Activated CD4-positive, alpha-beta memory T cell treated with anti-CD3 and anti-CD28 coated beads for 36 hours (primary cell): ENCODE measurements at places on chromosomes 11 and 22. TPM values are rescaled to one million over a fixed set of nuclear protein-coding genes. Genes with fewer than 3 reads are reported as not detected.

DNA sequence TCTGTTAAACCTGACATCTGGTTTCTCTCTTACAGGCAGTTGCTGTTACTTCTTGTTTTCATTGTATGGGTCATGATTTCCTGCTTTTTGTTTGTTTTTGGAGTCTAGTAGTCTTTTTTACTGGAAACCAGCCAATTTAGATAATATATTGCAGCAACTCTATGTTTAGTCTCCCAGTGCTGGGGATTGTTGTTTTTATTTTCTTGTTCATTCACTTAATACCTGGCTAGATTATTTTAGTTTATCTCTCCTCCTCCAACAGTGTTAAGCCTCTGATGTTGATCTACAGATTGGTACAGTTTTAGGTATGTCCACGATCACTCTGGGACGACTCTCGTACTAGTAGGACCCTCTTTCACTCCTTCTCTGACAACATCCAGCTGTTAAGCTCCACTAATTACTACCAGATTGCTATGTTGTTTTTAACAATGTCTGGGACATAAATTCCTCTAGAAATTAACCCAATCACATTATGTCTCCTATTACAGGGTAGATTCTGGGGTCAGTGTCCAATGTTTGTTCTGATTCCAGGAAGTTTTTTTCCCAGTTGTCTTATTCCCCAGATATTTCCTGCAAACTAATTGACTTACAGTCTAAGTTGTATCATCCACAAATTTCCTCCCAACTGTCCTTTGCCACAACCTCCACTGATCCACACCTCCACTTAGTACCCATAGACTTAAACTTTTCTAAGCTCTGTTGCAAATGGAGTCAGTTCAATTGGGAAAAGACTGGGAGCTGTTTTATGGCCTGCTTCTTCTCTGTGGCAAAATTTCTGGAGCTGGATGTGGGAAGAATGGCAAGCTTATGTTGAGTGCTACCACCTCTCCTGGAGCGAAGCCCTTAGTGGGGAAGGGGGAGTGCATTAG is 1280.6 kb upstream of the CNTN5 start:
- no peak for DNase-seq
- no peaks in the 10 kb centered on the region for H3K4me1 ChIP-seq
- H3K36me3 ChIP-seq, result no peaks in the 10 kb centered on the region
- H3K27ac ChIP-seq, result no peak overlapping the region
- no peak overlapping the region for H3K4me3 ChIP-seq

DNA sequence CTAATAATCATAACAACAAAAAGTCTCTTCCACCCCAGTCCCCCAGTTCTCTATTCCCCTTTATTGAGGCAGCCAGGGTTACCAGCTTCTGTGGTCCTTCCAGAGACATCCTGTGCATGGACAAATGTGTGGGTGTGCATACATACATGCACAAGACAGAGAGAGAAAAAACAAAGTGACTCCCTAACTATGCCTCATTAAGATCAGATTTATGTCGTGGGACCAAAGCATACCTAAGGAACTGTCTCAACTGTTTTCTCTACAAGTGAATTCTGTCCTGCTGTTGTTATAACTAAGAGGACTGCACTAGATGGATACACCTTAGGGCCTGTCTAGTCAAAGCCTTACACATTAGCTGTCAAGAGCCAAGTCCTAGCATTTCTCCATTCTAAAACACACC is 106.7 kb downstream of the MRTFA start:
- H3K4me1 ChIP-seq, result peaks cover 77% of the 10 kb centered on the region
- no peak overlapping the region for H3K27ac ChIP-seq
- DNase-seq, result no peak
- H3K36me3 ChIP-seq, result no peaks in the 10 kb centered on the region

- H3K4me1 ChIP-seq, result no peaks in the 10 kb centered on the region
- no peak overlapping the region for H3K27ac ChIP-seq
- H3K27me3 ChIP-seq, result peaks cover 1% of the 10 kb centered on the region
- DNase-seq, result no peak
These were observed 109.1 kb downstream of the MPPED2 start for GRCh38 chr11:30477061-30477460.

- H3K27ac ChIP-seq, result no peak overlapping the region
- no peaks in the 10 kb centered on the region for H3K36me3 ChIP-seq
- peaks cover 2% of the 10 kb centered on the region for H3K4me1 ChIP-seq
These were observed 2.2 kb downstream of the MRGPRD start for GRCh38 chr11:68978626-68978930.

The DCHS1 gene
- total RNA-seq, result 0.80 TPM

The ACRV1 gene
- total RNA-seq, result not detected

DNA sequence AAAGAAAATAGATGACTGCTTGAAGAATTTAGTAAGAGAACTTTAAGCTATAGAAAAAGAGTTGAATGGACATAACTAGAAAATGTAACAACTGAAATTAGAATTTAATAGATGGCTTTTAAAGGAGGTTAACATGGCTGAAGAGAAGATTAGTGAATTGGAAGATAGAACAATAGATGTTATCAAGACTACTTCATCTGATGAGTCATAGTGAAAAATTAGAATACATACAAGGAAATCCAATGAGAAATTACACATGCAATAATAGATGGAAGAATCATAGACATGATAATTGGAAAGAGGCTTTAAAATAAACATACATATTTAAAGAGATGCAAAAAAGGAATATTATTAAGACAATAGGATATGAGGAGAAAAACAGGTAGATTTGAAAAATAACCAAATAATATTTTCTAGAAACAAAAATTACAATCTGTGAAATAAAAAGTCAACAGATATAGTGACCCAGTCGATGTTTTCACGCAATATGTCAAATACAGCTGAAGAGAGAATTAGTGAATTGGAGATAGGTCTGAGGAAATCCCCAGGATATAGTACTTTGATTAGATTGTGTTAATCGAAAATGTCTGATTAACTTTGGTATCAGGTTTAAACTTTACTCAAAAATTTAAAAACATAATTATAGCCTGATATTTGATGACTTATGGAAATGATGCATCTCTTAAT is 28.2 kb downstream of the CAT start:
- H3K4me1 ChIP-seq, result peaks cover 7% of the 10 kb centered on the region
- no peak for DNase-seq
- H3K27ac ChIP-seq, result no peak overlapping the region
- H3K36me3 ChIP-seq, result peaks cover 39% of the 10 kb centered on the region

- H3K4me1 ChIP-seq, result no peaks in the 10 kb centered on the region
- H3K27me3 ChIP-seq, result no peaks in the 10 kb centered on the region
- DNase-seq, result no peak
- no peak overlapping the region for H3K4me3 ChIP-seq
- H3K36me3 ChIP-seq, result no peaks in the 10 kb centered on the region
- H3K27ac ChIP-seq, result no peak overlapping the region
These were observed 231.9 kb upstream of the E2F8 start for GRCh38 chr11:19472679-19473078.

GRCh38 chr11:79159657-79160450 is 281.0 kb downstream of the TENM4 start:
- no peaks in the 10 kb centered on the region for H3K27me3 ChIP-seq
- H3K27ac ChIP-seq, result no peak overlapping the region
- no peaks in the 10 kb centered on the region for H3K36me3 ChIP-seq
- no peak overlapping the region for H3K4me3 ChIP-seq
- no peaks in the 10 kb centered on the region for H3K4me1 ChIP-seq

DNA sequence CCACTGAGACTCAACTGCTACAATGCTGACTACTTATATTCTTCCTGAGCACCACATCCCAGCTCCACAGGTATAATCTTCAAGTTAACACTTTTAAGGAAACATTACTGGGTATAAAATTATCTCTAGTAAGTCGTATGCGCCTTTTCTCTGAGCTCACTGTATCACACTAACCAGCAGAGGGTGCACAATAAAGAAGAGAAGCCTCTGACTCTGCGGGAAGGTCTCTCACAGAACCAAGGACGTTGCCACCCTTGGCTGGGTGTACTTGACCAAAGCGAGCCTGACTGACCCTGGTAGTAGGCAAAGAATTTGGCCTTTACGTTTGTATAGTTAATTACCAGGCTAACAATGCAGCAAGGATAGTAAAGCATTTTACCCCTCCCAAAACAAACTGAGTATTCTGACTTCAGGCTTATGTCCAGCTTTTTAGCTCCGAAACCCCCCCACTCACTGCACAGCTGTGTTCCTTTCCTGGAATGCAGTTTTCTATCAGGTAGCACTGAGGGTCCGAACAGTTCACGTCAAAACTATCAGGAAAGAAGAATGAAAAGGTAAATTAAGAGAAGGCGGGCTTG is at the start of gene BTBD18:
BTBD18 (minus strand) TSS at position 144 of the 578 bp plus-strand sequence. CDS start 631 bp downstream, outside the sequence.
- no peaks in the 10 kb centered on the region for H3K27me3 ChIP-seq
- DNase-seq, result no peak
- H3K4me3 ChIP-seq, result no peak within 1 kb of the TSS
- peaks cover 5% of the 10 kb centered on the region for H3K36me3 ChIP-seq
- no peak within 1 kb of the TSS for H3K27ac ChIP-seq
- peaks cover 5% of the 10 kb centered on the region for H3K4me1 ChIP-seq

DNA sequence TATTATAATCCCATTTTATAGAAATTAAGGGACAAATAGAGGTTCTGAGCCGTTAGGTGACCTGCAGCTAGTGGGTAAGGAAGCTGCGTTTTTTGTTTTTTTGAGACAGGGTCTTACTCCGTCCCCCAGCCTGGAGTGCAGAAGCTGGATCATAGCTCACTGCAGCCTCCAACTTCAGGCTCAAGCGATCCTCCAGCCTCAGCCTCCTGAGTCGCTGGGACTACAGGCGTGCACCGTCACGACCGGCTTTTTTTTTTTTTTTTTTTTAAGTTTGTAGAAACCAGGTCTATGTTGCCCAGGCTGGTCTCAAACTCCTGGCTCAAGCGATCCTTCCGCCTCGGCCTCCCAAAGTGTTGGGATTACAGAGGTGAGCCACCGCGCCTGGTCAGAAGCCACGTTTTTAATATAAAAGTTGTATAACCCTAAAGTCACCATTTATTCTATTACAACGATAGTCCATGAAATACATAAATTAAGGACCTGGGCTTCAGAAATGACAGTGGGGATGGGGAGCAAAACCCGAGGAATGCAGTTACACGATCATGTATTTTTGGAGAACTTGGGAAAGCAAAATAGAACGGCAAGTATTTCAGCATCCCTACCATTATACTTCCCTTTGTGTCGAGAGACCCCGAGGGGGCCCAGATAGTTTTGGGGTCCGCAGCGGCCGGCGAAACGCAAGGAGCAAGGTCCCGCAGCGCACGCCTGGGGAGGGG is 638 bp downstream of the SAAL1 start:
- H3K27me3 ChIP-seq, result peaks cover 2% of the 10 kb centered on the region
- peak overlapping the region; percentile 92 for H3K4me3 ChIP-seq
- H3K4me1 ChIP-seq, result peaks cover 37% of the 10 kb centered on the region
- peak overlapping the region; percentile 78 for H3K27ac ChIP-seq
- DNase-seq, result peak; percentile 13

DNA sequence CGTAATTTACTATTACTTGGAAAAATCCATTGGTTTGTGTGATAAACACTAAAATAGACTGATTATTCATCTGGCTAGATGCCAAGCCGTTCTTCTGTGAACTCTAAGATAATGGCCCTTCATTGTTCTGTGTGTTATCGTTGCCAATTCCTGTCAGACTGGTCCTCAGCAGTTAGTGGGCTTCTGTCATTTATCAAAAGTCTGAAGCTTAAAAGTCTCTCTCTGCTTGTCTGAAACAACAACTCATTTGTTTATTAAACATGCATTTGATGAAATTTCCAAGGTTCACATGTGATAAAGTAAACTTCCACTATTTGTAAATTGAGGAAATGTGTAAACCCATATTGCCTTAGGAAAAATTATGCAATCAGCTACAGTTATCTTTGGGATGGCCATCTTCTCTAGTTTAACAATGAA is 21.1 kb upstream of the RDX start:
- peaks cover 3% of the 10 kb centered on the region for H3K27me3 ChIP-seq
- H3K27ac ChIP-seq, result no peak overlapping the region
- no peak overlapping the region for H3K4me3 ChIP-seq
- no peaks in the 10 kb centered on the region for H3K36me3 ChIP-seq
- no peak for DNase-seq
- H3K4me1 ChIP-seq, result peaks cover under 1% of the 10 kb centered on the region

GRCh38 chr11:86818462-86819192 is 18.3 kb downstream of the PRSS23 start:
- DNase-seq, result no peak
- no peak overlapping the region for H3K27ac ChIP-seq
- peaks cover 2% of the 10 kb centered on the region for H3K4me1 ChIP-seq
- no peaks in the 10 kb centered on the region for H3K36me3 ChIP-seq
- peaks cover 13% of the 10 kb centered on the region for H3K27me3 ChIP-seq

DNA sequence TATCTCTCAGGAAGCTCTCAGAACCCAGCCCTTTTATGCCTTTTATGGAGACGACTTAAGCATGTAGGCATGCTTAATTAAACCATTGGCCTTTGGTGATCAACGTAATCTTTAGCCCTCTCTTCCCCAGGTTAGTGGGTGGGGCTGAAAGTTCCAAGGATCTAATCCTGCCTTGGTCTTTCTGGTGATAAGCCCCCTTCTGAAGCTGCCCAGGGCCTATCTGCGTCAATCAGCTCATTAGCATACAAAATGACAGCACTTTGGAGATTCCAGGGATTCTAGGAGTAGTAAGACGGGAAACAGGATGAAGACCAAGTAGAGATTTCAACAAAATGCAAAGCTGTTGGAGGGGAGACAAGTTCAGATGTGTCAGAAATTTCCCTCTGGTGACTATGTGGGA is 3.1 kb downstream of the FAM118A start:
- H3K4me3 ChIP-seq, result no peak overlapping the region
- H3K4me1 ChIP-seq, result peaks cover 74% of the 10 kb centered on the region
- no peaks in the 10 kb centered on the region for H3K36me3 ChIP-seq
- no peaks in the 10 kb centered on the region for H3K27me3 ChIP-seq
- H3K27ac ChIP-seq, result no peak overlapping the region

The CCDC87 gene
- 0.24 TPM for total RNA-seq

DNA sequence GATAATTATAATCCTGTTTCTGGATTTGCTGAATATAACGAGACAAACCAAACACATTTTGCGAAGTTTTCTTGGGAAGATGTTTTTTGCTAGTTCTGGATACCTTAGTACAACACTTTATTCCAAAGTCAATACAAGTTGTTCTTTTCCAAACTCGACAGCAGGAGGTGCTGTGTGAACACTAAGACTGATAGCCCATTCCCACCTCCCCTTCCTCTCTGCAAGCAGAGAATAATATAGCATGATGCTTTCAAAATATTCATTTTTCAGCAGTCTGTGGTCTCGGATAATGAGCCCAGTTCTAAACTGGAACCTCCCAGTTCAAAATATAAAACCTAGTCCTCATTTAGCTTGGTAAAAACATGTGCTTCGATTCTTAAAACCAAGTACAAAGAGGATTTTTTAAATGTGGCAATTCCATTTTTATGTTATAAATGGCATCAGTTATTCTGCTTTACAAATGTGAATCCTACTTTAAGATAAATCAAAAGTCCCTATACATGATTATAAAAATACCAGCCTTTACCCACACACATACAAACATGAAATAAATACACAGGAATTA is 129.1 kb downstream of the DCDC1 start:
- no peaks in the 10 kb centered on the region for H3K27me3 ChIP-seq
- H3K27ac ChIP-seq, result no peak overlapping the region
- DNase-seq, result peak; percentile 10
- no peaks in the 10 kb centered on the region for H3K4me1 ChIP-seq
- no peaks in the 10 kb centered on the region for H3K36me3 ChIP-seq

- H3K4me1 ChIP-seq, result peaks cover 12% of the 10 kb centered on the region
- H3K4me3 ChIP-seq, result no peak overlapping the region
- DNase-seq, result no peak
- H3K36me3 ChIP-seq, result peaks cover 1% of the 10 kb centered on the region
These were observed 12.5 kb upstream of the SELENOH start for GRCh38 chr11:57728829-57729228.
